Cortex of kidney (tissue), 1 donor: ENCODE measurements at places on chromosomes 11 and 22.

DNA sequence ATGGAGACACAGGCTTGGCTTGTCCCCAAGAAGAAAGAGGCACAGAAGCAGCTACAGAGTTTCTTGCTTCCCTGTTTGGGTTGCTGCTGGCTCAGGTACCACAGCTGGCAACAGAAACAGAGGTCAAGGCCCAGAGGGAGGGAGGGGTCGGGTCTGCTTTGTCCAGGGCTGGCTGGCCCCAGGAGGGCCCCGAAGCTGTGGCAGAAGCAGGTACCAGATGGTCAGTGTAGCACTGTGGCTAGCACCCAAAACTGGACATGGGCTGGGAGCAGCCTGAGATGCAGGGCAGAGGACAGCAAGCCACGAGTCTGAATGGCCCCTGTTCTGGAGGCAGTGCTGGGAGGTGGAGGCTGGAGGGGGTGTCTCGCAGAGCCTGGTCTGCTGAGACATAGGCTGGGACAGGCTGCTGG, 52.3 kb upstream of the CCDC188 start:
- no peak for DNase-seq

- DNase-seq = no peak
Observed at GRCh38 chr11:80722629-80723028, 1281.8 kb upstream of the TENM4 start.

- no peak for DNase-seq
Observed at GRCh38 chr11:126098204-126098769, 35.6 kb upstream of the CDON start.

GRCh38 chr11:128957202-128957482, 14.5 kb upstream of the TP53AIP1 start:
- DNase-seq = no peak

DNA sequence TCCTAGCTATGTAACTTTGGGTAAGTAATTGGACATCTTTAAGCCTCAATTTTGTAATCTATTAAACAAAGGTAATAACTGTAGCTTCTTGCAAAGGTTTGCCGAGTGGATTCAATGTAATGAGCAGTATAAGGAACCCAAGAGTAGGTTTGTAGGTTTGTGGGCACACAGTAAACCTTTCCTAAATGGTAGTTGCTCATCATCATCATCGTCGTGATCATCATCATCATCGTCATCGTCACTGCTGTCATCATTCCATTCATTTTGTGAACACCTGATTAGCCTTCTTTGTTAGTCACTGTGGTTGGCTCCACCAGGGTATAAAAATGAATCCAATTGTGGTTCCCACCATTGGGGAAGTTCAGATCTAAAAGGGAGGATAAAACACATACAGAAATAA, 223.1 kb upstream of the KIRREL3 start:
- DNase-seq = no peak

DNA sequence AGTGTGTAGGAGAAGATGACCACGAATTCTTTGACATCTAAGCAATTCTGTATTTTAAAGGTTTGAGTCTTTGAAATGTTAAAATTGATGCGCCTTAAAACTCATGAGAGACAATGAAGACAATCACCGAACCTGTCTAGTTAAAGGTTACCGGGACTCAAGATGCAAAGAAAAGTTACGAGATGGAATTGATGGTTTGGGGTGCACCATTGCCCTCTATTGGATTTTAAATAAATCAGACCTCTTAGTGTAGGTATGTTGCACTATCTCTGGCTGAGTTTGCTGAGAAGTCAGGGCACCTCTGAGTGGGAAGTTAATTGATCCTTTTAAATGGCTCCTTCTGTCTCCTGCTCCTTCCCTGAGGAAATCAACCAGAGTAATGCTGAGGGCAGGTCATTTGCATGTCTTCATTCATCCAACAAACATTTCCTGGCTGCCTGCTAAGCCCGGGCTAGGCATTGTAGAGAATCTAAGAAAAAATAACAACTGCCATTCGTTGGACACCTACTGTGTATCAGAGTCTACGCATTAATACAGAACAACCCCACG, 19.4 kb upstream of the TMA7B start:
- no peak for DNase-seq

GRCh38 chr11:32231909-32232493, 141.1 kb downstream of the RCN1 start:
- DNase-seq = no peak

- DNase-seq = no peak
Observed at GRCh38 chr22:25403284-25403810, 161.1 kb upstream of the GRK3 start.

DNA sequence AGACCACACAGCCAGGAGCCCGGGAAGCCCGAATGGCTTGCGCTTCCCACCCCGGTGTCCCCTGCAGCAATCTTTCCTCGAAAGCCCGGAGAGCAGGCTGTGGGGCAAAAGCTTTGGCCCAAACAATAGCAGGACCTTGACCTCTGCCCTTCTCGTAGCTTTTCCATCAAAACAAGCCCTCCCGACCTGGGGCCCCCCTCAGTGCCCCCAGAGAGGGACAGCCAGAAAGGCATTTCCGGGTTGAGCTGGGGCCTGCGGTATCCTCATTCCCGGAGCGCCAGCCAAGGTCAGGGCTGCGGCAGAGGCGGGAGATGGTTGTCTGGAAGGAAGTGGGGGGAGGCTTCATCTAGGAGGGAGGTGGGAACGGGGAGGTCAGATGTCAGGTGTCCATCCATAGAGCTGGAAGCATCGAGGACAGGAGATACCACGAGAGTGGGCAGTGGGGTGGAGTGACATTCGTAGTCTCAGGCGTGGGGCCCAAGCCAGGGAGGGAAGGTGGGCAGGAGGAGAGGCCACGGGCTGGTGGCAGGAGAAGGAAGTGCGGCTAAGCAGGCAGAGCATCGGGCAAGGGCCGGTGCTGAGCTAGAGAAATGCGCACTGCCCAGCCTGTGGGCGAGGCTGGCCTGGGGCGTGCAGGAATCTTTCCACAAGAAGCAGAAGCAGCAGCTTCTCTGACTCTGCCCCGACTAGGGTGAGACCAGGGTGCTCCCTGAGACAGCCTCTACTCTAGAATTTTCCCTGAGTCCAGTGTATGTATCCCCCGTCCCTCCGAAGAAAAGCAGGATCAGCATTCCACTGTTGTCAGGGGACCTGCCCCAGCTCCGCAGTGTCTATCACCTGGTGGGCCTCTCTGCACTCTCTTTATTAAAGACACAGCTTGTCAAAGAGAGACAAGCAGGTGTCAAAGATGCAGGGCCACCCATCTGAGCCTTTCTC, 14.3 kb downstream of the PDGFB start:
- no peak for DNase-seq

DNA sequence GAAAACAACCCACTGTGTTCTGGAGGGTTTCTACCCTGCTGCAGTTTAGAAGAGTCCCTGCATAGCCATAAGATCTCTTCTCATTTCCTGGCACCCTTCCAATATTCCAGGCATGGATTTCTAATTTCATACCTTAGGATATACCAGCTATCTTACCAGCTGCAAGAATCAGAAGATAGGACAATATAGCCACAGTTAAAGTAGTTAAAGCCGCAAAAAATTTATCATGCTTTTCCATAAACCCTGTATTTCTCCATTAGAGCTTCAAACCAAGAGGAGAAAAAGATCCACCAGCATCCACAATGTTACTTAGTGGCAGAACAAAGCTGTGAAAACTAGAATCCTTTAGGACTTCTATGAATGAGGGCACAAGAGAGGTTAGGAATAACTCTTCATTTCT, 8.6 kb upstream of the OR56B1 start:
- no peak for DNase-seq

DNA sequence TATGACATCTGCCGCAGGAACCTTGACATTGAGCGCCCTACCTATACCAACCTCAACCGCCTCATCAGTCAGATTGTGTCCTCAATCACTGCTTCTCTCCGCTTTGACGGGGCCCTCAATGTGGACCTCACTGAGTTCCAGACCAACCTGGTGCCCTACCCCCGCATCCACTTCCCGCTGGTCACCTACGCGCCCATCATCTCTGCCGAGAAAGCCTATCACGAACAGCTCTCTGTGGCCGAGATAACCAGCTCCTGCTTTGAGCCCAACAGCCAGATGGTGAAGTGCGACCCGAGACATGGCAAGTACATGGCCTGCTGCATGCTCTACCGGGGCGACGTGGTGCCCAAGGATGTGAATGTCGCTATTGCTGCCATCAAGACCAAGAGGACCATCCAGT, 16.0 kb downstream of the TUBA8 start:
- no peak for DNase-seq

GRCh38 chr11:100908746-100909145, 220.9 kb downstream of the PGR start:
- no peak for DNase-seq

- DNase-seq = no peak
Observed at GRCh38 chr11:46383974-46384701, 2.7 kb downstream of the MDK start.

DNA sequence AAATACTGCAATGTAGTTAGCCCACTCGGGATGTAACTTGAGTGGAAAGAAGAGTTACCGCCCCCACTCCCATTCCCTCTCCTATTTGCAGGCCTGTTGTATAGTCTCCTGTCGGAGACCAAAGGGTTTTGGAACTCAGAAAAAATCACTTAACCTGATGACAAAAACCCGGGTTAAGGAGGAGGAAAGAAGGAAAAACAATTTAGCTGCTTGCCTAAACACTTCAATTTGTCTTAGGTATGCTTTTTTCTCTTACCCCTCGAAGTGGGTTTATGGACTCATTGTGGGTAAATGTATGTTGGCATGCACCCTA, 2.2 kb downstream of the YAP1 start:
- no peak for DNase-seq

DNA sequence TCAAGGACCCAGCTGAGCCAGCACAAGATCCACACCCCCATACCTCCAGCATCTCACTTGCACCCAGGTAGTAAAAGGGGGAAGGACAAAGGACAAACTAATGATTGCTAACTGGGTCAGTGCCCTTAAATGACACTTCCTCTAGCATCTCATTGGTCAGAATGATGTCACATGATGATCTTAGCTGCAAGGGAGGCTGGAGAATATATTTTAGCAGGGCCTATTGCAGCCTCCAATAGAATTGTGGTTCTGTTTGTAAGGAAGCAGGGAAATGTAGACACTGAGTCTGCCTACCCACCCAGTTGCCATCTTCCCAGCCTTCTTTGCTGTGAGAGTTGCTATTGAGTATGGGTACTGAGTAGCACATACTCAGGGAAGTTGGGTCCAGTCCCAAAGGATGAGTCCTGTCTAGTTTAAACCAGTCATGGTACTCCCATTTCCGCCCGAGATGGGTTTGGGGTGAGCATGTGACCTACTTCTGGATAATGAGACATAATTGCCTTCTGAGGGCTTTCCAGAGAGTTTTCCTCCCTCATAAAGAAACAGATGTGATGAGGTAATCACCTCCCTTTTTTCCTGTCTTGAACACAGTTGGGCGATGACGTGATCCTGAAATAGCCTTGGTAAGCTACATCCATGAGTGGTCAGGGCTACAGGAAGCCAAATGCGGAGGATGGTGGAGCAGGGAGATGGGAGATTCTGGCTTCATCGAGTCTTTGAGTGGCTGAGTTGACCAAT, 5.5 kb upstream of the DNAL4 start:
- DNase-seq = no peak

GRCh38 chr11:91819777-91820176, 404.8 kb upstream of the FAT3 start:
- DNase-seq = no peak

DNA sequence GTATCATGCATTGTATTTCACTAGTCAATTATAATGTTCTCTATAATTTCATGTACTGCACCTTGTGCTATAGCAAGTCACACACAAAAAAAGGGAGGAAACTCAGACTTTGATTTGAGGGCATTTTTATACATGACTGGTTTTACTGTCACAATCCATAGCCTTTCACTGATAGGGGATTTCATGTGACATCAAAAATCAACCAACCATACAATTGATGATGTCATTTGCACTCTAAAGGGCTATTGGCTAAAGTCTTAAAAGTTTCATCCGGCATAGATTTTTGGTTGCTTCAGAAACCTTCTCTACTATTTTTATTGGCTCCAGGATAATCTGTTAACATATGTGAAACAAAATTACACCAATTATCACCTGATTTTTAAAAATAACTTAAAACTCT, 237.8 kb downstream of the DCDC1 start:
- DNase-seq = no peak

DNA sequence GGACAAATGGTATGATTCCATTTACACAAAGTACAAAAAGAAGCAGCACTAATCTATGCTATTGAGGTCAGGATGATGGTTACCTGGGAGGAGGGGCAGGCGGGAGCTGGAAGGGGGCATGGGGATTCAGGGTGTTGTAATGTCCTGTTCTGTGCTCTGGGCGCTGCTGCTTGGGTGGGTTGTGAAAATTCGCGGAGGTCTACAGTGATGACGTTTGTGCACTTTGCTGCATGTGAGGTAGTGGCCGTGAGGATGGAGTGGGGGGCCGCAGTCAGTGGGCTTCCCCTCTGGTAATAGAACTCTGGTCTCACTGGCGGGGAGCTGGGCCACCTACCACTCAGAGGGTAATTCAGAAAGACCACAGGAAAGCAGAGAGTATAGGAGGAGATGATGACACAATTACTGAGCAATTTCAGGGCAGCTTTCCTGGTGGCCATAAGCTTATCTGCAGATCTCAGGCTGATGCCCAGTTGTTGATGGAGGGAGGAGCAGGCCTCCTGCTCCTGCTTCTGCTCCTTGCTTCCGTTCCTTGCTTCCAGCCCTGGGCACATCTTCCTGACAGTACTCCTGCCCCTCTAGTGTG, 121.5 kb downstream of the CEP164 start:
- no peak for DNase-seq

DNA sequence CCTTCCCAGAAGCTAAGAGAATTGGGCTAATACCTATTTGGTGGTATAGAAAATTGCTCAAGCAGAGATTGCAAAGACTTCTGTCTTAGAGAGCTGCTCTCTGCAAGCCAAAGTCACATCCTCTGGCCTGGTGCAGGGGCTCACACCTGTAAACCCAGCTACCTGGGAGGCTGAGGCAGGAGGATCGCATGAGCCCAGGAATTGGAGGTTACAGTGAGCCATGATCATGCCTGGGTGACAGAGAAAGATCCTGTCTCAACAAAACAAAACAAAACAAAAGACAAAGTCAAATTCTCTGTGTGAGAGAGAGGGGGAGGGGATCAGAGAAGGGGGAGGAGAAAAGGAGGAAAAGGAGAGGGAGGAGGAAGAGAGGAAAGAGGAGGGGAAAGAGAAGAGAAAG, 15.0 kb upstream of the EXPH5 start:
- DNase-seq = no peak

DNA sequence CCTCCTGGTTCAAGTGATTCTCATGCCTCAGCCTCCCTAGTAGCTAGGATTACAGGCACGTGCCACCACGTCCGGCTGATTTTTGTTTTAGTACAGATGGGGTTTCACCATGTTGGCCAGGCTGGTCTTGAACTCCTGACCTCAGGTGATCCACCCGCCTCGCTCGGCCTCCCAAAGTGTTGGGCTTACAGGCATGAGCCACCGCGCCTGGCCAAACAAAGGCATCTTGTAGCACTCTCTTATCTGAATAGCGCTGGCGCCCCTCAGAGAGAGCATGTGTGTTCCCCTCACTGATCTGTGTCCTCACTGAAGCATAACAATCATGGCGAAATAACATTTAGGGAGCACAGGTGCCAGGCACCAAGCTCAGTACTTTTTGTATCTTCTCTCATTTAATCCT, 7.2 kb downstream of the DAGLA start:
- no peak for DNase-seq
